H1 (cell line): ENCODE measurements at places on chromosomes 16 and 17.

DNA sequence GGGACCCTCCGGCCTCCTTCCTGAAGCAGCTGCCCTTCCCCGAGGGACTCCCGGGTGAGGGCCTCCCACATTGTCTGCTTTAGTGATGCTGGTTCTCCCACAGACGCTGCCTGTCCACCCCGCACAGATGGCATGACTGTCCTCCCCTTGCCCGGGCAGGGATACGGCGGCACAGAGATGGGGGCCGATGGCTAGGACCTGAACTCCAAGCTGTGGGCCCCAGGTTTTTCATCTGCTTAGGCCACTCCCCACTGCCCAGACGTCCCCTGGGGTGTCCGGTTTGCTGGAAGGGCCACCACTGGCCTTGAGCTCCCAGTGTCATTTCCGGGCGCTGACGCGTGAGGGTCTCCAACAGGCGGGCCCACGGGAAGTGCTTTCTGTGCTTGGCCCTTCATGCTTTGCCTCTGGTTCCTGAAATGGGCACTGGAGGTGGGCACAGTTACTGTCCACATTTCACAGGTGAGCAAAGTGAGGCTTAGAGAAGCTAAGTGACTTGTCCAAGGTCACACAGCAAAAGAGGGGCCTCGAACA, 87.4 kb upstream of the CBX4 start:
- DNase-seq = no peak

GRCh38 chr16:66899310-66899944, 19.1 kb downstream of the PDP2 start:
- DNase-seq = no peak

DNA sequence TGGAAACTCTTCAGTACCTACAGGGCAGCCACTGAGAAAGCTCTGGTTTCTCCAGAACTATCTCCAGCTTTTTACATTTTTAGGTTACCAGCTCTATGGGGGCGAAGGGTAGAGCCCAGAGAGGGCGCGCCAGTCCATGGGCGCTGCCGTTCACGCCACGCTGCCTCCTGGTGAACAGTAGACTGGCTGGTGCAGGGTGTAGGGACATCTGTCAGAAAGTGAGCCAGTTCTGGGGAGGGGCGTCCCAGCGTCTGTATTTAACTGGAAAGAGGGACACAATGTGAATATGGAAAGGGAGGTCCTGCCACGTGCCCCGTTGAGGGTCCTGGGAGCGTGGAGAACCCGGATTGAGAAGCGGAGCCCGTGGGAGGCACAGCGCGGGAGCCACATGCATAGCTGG, 16.4 kb upstream of the CLEC18A start:
- DNase-seq = no peak

DNA sequence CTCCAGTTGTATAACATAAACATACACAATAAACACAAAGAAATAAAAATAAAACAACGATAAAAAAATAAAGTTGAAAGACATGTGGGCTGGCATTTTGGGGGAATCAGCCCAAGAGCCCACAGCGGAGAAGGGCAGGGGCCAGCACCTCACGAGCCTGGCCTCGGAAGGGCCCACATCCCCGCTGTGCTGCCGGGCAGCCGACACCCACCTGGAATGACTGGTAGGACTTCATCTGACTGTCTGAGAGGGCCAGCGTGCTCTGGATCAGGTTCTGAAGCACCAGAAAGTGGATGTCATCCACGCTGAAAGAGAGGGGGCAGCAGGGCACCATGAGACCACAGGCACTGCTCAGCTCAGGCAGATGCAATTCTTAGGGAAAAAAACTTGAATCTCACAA, 73.5 kb downstream of the GTF3C1 start:
- DNase-seq = no peak

- no peak for DNase-seq
Observed at GRCh38 chr17:47292206-47292605, 31.5 kb upstream of the EFCAB13 start.

GRCh38 chr16:90031186-90031930, 12.1 kb upstream of the DBNDD1 start:
- DNase-seq = no peak

- DNase-seq = no peak
Observed at GRCh38 chr17:39270923-39271322, 45.2 kb upstream of the STAC2 start.

DNA sequence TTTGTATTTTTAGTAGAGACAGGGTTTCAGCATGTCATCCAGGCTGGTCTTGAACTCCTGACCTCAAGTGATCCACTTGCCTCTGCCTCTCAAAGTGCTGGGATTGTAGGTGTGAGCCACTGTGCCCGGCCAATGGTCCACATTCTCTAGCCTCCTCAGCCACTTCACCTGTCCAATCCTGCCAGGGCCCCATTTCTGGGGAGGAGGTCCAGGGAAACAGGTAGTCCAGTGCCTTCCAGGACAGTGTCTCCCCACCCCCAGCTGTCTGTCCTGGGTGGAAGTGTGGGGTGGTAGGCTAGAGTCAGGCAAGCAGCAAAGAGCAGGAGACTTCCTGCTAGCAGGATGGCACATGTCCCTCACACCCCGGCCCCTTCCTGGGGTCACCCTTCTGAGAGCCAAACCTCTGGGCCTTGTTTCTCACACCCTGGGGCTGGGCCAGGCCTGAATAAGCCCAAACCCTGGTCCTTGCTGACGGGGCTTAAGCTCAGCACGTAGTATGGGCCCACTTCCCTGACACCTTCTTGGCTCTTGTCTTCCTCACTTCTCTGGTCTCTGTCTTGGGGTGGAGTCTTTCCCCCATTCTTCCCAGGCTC, 5.0 kb downstream of the FHOD1 start:
- no peak for DNase-seq

GRCh38 chr17:28471531-28472342, 1.7 kb upstream of the SLC13A2 start:
- peak; percentile 31 for DNase-seq

GRCh38 chr17:563616-564015, 151.0 kb downstream of the VPS53 start:
- no peak for DNase-seq

GRCh38 chr16:82281544-82281943, 111.5 kb upstream of the MPHOSPH6 start:
- DNase-seq = no peak

GRCh38 chr16:52446080-52446479, 100.9 kb downstream of the TOX3 start:
- DNase-seq = no peak

DNA sequence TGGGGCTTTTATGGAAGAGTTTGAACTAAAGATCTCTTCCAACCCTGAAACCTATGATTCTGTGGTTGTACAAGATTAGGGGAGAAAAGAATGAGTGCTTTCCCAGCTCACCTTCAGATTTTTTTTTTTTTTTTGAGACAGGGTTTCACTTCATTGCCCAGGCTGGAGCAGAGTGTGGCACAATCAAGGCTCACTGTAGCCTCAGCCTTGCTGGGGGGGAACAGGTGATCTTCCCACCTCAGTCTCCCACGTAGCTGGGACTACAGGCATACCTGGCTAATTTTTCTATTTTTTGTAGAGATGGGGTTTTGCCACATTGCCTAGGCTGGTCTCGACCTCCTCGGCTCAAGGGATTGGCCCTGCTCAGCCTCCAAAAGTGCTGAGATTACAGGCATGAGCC, 21.8 kb upstream of the ITGB3 start:
- DNase-seq = no peak

DNA sequence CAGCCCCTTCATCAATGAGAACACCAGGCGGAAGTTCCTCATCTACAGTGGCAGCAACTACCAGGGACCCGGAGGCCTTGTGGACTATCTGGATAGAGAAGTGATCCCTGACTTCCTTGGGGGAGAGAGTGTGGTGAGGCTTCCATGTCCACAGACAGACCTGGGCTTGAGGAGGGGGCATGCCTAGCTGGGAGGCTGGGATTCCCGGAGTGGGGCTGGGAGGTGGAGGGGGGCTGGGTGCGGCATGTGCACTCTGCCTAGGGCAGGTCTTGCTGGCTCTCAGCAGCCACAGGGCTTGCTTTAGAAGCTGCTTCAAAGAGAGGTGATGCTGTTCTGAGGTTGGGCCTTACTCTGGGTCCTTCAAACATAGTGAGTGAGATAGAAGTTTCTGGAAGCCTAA, 27.8 kb downstream of the NAGPA start:
- no peak for DNase-seq

DNA sequence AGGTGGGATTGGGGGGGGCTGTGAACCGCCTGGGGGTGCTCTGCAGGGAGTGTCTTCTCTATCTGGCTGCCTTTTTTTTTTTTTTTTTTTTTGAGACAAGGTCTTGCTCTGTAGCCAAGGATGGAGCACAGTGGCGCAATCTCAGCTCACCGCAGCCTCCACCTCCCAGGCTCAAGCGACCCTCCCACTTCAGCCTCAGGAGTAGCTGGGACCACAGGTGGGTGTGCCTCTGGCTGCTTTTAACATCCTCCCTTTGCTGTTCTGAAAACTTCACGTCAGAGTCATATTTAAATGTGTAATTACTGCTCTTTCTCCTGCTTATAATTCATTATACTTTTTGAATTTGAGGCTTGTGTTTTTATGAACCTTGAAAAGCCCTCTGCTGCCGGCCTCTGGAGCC, 78.4 kb downstream of the ZNF778 start:
- DNase-seq = no peak

GRCh38 chr17:58052945-58053715, 30.1 kb upstream of the DYNLL2 start:
- no peak for DNase-seq

DNA sequence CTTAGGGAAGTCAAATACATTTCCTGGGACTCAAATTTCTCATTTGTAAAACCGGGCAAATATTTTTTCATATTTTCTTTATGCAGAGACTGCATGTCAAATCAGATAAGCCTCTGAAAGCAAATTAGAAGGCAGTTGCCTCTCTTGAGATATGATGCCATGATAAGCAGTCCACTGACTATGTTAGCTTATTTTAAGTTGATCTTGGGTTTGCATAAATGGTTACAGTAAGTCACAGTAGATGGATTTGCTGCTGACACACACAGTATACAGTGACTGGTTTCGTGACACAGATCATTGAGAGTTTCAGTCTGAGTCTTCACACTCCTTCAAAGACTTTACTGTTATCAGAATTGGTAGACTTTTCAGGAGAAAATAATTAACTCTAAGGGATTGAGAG, 927.6 kb upstream of the CDH8 start:
- no peak for DNase-seq

DNA sequence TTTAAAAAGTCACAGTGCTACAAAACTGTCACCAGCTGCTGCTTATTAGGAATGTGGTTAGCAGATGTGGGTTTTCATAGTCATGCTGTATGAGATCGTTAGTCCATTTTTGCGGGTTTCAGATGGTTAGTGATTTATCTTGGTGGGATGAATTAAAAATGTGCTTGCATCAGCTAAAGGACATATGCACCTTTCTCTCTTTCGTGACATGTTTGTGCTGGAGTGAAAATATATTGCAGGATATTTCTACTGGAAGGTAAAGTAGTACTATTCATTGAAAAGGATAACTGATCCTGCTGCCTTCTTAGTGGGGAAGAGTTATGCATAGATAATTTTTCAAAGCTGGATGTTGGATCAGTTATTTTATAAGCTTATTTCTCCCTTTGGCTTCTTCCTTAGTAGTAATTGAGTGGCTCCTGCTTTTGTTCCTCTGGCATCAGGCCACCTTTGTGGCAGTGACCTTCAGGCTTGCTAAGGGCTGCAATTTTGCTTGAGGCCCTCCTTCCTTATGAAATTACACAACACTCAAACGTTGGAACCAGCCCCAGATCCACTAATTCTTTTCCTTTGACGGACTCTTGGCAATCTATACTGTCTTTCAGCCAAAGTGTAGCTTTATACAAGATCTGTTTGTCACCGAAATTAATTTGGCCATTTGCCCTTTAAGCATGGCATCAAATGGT, 7.5 kb upstream of the SNTB2 start:
- DNase-seq = no peak

DNA sequence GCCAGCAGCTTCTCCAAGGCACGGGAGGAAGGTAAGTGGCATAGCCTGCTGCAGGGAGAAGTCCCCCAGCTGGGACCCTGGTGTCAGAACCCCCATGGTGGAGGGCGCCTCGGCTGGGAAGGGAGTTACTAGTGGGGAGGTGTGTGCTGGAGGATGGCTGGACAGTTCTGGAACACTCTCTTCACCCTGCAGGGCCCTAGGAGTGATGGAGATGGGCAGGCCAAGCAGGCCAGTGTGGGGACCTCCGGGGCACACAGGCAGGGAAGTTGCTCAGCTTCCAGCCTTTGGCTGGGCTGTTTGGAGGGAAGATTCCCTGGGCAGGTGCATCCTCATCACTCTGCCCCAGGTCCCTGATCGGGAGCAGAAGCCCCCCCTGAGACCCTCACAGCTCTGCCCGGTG, 696 bp downstream of the C17orf99 start:
- no peak for DNase-seq

DNA sequence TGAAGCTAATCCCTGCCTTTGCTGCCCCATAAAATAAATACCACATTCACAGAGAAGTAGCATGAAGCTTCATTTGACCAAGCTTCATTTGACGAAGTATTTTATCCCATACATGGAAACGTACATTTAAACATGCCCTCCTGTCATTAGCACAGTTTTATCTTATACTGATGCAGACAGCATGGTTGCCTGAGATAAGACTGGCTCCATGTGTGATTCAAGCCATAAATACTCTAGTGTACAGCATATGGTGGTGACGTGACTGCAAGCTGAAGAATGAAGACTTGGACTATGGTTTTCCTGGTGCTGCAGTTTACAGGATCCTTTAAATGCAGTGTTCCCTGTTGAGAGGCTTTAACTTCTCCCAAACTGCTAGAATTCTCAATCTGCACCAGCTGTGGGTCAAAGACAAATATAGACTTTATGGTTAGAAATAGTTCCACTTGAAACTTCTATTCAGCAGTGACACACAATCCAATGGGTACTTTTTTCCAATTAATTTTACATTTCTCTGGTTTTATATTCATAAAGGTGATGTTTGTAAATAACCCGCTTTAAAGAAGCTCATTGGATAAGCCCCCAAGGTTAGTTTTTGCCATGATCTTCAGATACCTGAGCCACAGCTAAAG, 64.9 kb downstream of the CYB561 start:
- DNase-seq = no peak

DNA sequence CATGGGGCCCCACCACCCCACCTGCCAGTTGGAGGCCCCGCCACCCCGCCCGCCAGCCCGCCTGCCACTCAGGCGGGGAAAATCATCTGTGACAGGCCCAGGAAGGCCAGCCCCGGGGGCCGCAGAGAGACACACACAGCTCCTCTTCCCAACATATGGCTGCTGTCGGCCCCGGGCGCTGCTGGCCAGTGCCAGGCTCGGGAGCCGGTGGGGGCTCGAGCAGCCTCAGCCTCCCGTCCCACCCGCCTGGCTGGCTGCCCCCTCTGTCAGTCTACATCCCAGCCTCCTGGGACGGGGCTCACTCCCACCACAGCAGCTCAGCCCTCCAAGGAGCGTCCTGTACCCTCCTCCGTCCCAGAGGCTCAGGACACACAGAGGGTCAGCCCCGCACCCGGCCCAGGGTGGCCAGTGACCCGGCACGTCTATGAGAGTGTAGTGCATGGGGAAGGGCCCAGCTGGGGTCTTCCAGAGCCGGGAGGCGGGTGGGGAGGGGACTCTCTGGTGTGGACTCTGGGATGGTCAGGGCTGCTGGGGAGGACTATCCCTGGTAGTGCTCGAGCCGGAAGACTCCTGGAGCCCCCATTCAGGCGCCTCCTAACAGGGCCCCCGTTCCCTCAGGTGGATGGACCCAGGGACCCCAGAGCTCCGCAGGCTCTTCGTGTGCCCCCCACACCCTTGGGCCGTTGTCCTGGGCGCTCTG, 3.6 kb upstream of the PRR35 start:
- no peak for DNase-seq

- no peak for DNase-seq
Observed at GRCh38 chr17:19302791-19303331, 59.7 kb downstream of the B9D1 start.

GRCh38 chr17:57636985-57637665, 108.0 kb downstream of the CCDC182 start:
- DNase-seq = no peak
